Activated CD8-positive, alpha-beta memory T cell treated with anti-CD3 and anti-CD28 coated beads for 48 hours (primary cell): ENCODE measurements at places on chromosomes 7 and 10.

DNA sequence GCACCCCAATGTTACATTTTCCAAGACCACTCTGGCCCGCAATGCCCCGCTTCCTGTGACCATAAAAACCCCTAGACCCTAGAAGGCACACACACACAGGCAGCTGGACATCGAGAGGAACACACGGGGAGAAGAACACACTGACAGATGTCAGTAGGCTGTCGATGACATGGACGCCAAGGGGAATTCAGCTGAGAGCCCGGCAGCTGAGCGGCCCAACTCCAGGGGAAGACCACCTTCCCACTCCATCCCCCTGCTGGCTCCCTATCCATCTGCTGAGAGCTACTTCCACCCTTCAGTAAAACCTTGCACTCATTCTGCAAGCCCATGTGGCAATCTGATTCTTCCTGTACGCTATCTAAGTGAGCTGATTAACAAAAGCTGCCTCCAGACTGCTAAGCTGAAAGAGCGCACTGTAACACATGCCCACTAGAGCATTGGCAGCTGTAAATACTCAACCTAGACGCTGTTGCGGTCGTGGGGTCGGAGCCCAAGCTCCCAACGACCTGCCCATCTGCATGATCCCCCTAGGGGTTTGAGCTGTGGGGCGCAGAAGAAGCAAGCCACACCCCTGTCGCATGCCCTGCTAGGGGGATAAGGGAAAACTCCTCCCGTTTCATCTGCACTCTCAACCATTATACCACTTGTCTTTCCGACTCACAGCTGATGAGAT, 843.6 kb upstream of the POT1 start:
- DNase-seq, result no peak

DNA sequence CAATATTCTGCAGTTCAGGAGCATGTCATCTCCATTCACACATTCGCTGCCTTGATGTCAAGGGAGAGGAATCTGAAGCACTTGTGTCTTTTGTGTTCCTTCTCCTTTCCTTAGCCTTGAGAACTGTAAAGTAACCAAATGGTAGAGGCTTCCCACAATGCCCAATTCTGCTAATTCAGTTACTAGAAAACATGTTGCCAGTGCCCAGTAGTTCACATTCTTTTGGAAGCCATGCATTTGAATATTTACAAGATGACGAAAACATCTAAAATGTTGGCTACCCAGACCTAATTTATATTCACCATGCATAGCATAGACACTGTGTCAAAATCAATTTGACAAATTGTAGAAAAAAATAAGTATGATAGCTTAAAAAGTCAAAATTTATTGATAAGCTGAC, 852.7 kb upstream of the PHF14 start:
- DNase-seq, result no peak

DNA sequence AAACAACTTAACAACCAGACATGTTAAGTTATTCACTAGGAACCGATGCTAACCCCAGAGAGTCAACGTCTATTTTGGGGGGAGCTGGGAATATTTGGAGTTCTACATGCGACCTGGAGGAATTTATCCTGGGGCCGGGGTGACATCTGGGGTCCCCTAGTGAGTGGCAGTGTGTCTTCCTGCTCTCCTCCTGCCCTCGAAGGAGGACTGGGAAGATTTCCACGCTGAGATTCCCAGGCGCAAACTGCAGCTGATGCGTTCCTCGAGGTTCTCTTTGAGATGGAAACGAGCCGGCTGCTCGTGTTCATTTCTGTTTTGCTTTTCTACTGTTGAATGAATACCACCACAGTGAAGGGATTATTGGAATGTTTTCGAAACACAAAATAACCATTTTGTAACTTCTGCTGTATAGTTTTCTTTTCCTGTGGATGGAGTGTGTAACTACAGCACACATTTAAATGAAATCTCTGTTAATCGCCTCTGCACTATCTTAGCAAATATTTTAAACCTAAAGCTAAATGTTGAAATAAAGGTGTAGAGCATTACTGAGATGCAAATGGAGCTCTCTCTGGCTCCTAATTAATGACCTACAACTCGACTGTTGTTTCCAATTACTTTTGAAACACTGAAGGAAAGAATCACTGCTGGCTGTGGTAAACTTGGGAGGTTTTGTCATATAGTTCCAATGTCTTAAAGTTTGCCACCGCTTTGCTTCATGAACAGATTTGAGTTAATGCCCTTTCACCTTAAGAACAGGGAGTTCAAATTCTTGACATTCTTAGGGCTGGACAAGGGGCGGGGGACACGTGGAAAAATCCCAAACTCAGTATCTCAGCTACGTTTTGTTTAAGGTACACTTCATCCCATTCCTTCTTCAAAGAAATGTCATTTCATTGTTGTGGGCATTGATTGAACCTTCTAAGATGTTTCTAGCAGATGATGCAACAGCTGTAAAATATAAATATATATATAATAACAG, 21.1 kb downstream of the GATA3 start:
- DNase-seq, result no peak

DNA sequence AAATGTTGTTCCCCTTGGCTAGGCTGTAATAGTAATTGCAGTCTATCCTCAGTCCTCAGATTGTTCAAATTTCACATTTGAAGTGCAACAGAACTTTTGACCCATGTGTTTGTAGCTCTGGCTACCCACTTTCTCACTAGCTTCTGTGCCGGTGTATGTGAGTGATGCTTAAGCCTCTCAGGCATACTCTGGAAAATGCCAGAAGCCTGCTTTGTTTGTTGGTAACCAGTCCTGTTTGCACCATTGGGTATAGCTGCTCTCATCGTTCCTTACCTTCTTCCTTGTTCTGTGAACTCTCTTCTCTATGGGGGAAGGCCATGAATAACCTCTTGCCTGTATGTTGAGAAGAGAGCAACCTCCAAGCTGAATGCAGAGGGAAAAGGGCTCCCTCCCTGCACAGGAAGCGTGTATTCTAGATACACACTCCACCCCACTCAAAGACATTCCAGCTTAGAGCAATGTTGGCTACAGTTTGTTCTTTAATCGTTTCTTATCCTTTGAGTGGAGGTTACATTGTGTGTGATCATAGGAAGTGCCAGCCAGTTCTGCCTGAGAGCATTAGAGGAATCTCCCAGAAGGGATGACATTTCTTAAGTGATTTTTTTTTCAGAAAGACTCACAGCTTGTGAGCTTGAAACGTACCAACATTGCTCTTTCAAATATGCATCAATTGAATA, 40.5 kb downstream of the C1QL3 start:
- DNase-seq, result no peak

DNA sequence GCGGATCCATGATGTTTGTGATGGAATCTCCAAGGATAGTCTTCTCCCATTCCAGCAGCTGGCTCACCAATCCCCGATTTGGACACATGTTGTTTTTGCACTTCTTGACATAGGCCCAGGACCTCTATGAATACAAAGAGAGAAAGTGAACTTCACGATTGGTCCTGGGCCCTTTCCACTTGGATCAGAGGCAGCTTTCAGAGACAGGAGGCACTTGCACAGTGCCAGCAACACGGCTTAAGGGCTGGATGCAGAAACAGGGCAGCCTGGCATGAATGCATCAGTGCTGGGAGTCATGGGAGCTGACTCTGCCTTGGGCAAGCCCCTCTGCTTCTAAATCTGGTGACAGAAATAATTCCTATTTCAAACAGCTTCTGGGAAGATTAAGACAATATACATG, 2.1 kb upstream of the TMEM120A start:
- DNase-seq, result no peak
